ENCODE measurements at places on chromosomes 7 and 10.

DNA sequence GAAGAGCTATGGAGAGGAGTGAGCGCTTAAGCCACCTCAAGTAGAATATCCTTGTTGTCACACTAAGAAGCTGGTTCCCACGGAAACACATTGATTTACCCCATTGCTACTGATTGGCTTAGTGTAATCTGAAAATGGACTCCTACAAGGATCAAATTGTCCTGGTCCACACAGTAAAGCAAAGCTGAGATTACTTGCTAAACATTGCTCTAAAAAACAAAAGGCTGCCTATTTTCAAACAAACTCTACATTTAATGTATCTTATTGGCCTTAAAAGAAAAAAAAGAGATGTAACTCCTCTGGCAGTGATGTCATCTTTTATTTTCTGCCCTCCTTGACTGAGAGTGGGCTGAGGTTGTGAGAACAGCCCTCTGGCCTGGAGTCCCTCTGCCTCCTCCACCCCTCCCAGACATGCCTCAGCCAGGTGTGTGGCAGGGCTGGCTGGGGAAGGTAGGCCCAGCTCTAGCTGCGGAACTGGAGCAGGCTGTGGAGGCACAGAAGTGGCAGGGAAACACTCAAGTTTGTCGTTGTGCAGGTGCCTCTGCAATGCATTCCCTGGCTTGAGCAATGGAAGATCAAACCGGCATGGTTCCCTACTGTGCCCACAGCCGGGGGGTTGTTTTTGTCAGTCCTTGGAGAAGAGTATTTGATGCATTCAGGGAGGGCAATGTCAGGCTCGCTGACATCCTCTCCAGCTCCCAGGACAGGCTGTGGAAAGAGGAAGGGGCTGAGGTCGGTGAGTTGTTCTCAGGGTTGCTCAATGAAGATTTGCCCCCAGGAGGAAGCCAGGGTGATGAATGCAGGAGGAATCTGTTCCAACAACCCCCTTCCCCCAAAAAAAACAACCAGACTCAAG, 9.1 kb downstream of the KLF6 start:
- no peak for DNase-seq

GRCh38 chr7:107113866-107114265, 54.9 kb upstream of the HBP1 start:
- no peak for DNase-seq

DNA sequence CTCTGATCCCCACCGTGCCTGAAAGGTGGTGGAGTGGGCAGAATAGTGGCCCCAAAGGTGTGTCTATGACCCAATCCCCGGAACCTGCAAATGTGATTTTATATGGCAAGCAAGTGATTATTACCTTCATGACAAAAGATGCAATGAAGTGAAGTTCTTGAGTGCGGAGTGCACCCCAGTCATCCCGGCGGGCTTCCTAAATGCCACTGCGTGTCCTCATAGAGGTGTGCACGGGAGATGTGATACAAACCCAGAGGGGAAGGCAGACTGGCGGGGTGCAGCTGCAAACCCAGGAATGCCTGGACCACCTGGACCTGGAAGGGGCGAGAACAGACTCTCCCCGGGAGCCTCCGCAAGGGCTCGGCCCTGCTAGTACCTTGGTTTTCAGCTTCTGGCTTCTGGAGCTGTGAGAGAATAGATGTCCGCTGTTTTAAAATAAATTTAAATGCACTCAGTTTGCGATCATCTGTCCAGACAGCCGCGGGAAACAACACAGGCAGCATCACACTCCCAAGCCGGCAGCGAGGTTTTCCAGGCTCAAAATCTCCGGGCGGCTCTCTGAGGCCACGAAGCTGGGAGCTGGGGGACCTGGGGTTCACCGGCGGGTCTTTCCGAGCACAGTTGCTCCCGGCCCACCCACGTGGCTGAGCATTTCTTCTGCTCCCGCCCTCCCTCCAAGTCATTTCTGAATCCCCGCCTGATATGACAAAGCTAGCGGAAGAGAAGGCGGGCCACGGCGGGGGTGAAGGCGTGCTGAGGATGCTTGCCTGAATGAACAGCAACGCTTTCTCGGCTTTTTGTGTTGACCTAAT, 50.4 kb upstream of the EBF3 start:
- DNase-seq: no peak

DNA sequence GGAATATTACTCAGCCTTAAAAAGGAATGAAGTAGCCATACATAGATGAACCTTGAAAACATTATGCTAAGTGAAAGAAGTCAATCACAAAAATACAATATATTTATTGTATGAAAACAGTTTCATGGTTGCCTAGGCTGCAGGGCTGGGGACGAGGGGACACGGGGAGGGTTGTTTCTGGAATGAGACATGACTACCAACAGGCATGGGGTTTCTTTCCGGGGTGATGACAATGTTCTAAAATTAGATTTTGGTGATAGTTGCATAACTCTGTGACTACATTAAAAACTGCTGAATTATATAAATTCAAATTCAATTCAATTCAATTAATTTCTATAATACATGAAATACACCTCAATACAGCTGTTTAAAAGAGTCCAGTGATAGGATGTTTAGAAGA, 88.0 kb downstream of the ARHGAP22 start:
- no peak for DNase-seq

- DNase-seq: no peak
Measured at GRCh38 chr10:37816290-37816689, 41.1 kb downstream of the ZNF248 start.

DNA sequence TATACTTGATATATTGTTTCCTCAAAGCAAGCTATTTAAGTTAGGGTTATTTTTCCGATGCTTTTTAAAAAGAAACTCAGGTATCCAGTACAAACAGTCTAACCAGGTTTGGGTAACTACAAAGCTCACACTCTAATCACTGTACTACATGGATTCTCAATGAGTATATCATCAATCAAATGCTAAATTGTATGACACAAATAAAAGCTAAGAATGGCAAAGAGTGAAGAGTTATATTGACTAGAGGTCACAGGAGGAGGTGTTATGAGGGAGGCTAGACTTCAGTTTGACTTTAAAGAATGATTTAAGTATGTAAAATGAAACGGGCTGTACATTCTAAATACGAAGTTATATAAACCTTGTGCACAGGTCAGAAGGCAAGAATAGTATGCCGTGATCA, 178.0 kb downstream of the CTNNA3 start:
- DNase-seq: no peak

- no peak for DNase-seq
Measured at GRCh38 chr7:1372063-1372462, 87.2 kb downstream of the MICALL2 start.

GRCh38 chr10:96044736-96045135, 1.4 kb downstream of the CCNJ start:
- DNase-seq: no peak
